Diencephalon (tissue), 1 donor: ENCODE measurements at places on chromosomes 2 and 18. TPM values are rescaled to one million over a fixed set of nuclear protein-coding genes. Genes with fewer than 3 reads are reported as not detected.

Gene FIGLA
- not detected for total RNA-seq

Gene SEMA4C
- total RNA-seq = 33.9 TPM

Gene AGPS
- total RNA-seq = 72.9 TPM

Gene ECEL1
- 27.0 TPM for total RNA-seq

Gene NCKAP1
- total RNA-seq = 217 TPM

Gene KLHL41
- total RNA-seq = 3.9 TPM

Gene SPC25
- total RNA-seq = 9.2 TPM

Gene UPP2
- total RNA-seq = 0.69 TPM

Gene LOXHD1
- 0.23 TPM for total RNA-seq

Gene GAD1
- total RNA-seq = 163 TPM

Gene GYPC
- 25.4 TPM for total RNA-seq
